Cortex of kidney (tissue), 1 donor: ENCODE measurements at places on chromosomes 16 and 17.

GRCh38 chr16:77758046-77758445 is 30.3 kb upstream of the VAT1L start:
- no peak for DNase-seq

GRCh38 chr16:54748611-54749190 is 182.0 kb upstream of the IRX5 start:
- DNase-seq, result no peak

DNA sequence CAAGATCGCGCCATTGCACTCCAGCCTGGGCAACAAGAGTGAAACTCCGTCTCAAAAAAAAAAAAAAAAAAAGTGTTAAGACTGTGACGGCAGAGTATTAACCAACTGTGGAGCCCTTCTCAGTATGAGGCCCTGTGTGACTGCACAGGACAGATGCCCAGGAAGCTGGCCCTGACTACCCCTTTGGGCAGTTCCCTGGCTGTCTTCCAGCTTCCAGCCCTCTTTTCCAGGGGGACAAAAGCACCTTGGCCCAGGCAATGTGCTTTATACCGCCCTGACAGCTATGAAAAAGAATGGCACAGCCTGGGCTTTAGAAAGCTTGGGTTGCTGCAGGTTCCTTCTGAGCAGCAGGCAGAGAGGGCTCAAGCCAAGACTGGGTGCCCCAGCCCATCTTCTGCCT is 61.2 kb downstream of the AKAP1 start:
- no peak for DNase-seq

- DNase-seq, result no peak
Observed at GRCh38 chr17:65311261-65311660, 174.1 kb downstream of the RGS9 start.
